ENCODE measurements at places on chromosomes 12 and 14.

GRCh38 chr12:4280351-4281163 lies 7.0 kb downstream of the CCND2 start:
- no peak for DNase-seq

DNA sequence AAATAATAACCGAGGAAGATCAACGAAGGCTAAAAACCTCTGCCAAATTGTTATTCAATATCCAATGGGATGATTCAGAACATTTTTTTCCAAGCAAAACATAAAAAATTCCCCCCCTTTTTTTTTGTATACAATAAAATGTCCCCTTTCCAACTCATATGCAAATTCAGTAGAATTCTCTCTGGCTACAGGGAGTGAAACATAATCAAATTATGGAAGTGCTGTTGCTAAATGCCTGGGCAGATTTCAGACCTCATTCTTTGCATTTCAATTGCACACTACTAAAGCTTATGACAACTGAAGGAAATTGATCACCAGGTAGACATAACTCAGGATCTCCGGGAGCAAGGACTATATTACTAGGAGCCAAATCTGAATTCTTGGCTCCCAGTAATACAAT lies 51.0 kb downstream of the LMNTD1 start:
- no peak for DNase-seq

DNA sequence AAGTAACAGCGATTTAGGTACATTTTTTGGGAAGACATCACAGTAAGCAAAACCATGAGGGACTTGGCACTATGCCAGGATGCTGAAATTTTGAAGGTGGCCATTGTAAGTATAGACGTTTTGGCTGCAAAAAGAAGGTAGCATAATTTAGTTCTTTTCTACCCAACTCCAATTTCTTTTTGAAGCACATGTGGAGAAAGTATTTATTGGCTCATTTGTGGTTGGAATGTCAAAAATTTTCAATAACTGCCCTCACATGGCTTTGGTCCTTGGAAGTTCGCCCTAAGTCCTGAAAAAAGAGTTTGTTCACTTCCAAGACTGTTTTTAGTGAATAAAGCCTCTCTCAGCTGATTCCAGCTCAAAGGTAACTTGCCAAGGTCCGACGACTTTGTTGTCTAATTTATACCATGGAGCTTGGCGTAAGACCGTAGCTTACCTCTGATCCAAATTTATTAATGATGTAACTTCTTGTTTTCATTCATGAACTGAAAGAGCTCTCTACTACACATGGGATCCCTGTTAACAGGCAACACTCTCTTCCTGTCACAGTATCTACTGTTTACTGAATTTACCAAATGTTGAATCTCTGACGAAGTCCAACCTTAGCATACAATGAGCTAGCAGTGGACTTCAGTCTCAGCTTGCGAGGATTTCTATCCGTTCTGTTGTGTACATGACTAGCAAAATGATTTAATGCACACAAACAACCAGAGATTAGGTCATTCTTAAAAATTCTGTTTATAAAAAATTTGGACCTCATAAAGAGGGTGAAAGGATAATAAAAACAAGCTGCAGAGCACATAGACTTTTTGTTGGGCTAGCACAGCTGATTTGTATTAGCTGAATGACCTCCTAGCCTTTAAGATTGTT lies 49.0 kb downstream of the MSRB3 start:
- DNase-seq: no peak

GRCh38 chr12:101941306-101942249 lies 64.2 kb downstream of the DRAM1 start:
- DNase-seq: no peak

DNA sequence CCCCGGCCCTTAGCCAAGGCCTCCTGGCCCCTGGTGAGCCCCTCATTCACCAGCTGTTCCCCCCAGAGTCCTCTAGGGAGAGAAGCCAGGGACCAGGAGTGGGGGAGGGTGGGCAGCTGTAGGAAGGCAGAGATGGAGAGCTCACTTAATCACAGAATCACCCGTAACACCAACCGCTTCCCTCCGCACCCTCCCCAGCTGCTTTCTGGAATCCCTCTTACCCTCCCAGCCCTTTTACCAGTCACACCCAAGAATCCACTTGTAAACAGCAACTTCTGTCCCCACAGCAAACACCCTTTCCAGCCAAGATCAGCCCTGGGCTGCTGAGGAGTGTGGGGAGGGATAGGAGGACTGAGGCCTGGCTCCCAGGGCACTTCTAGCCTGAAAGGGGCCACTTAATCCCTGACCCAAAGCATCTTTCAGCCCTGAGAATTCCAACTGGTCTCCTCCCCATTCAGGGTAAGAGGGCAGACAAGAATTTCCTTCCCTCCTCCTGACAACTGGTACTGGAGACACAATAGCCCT lies 18.8 kb downstream of the NCKAP5L start:
- no peak for DNase-seq

DNA sequence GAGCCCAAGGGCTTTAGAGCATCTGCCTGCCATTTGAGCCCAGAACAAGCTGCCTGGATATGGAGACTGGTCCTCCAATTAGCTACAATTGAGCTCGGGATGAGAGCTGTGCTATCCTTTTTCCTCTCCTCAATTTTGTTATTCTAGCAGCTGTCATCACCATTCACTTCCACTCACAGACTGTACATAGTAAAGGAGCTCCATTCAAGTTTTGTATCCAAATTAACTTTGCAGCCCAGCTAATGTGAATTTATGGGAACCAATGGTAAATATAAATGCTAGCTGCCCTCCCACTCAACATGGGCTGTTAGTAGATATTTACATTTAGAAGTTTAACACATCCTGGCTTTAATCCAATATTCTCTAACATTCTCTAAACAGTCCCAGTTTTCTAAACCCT lies 44.6 kb downstream of the BMP4 start:
- DNase-seq: no peak

- no peak for DNase-seq
Measured at GRCh38 chr12:53233671-53234121, 1.7 kb upstream of the RARG start.

DNA sequence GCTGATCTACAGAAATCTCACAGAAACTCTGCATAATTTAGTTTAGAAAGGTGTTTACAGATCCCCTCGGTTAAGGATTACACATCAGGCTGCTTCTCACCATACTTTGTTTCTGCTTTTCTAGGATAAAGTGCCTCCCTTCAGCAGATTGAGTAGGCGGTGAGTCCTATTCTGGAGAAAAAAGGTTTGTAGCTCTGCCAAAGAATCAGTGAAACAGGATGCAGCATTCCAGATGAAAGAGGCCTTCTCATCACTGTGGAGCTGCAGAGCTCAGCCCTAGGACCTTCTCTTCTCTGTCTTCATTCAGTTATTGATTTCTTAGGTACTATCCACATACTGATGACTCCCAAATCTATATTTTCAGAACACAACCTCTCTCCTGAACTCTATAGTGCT lies 155.5 kb upstream of the KRR1 start:
- no peak for DNase-seq

- DNase-seq: no peak
Measured at GRCh38 chr14:79695307-79695706, 516.0 kb downstream of the DIO2 start.

- no peak for DNase-seq
Measured at GRCh38 chr12:6692888-6693287, 3.7 kb upstream of the ZNF384 start.

DNA sequence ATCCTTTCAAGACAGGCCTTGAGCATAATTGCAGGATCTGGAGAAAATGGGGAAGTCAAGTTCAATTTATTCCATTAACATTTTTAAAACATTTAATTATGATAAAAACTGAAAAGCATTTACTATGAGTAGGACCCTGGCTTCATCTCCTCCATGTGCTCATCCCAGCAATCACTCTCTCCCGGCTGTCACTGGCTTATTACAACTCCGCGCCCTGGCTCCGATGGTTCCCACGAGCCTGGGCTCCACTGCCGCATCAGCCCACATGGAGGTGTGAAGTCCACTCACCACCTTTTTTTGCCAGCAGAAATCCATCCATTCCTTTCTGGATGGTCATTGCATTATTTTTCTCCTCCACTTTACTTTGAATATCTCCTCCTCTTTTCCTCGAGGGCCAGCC lies 194.4 kb downstream of the EMP1 start:
- no peak for DNase-seq

GRCh38 chr14:61387076-61387475 lies 65.7 kb downstream of the PRKCH start:
- no peak for DNase-seq

- no peak for DNase-seq
Measured at GRCh38 chr12:119383206-119383605, 48.7 kb downstream of the CCDC60 start.

DNA sequence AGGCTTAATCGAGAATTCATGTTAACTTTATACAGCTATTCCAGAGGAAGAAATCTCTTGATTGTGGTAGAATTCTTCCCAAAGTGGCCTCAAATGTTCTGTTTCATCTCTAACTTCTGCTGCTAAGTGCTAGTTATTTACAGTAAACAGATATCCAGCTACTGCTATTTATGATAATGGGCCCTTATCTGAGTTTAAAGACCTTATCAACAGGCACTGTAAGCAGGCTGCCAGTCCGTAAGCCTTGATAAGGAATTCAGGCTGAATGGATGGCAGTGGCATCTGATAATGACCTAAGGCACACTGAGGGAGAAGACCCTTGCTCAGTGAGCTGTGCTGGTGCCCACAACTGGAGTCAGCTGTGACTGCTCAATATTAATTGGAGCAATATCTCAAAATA lies 59.0 kb downstream of the PAX9 start:
- no peak for DNase-seq

GRCh38 chr12:14928931-14929330 lies 9.4 kb downstream of the ERP27 start:
- no peak for DNase-seq

GRCh38 chr12:43062201-43062895 lies 472.8 kb upstream of the PRICKLE1 start:
- no peak for DNase-seq

- peak; percentile 39 for DNase-seq
Measured at GRCh38 chr14:93115069-93115820, 480 bp downstream of the ITPK1 start.

GRCh38 chr12:13496111-13496510 lies 299.6 kb downstream of the EMP1 start:
- DNase-seq: no peak

DNA sequence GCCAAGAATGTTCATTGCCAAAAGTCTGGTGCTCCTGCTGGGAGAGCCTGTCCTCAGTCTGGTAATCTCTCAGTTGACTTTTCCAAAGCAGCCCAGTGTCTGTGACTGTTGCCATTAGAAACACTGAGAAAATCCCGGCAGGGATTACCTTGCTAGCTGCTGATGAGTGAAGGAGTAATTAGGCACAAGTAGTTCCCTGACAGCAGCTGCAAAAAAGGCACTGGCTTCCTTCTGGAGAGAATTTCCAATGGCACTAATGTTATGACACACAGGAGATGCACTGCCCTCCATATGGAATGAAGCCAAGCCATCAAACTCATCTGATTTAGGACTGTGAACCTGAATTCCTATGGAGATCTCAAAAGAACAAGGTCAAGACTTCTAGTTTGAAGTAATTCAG lies 1321.2 kb upstream of the SEL1L start:
- no peak for DNase-seq

- no peak for DNase-seq
Measured at GRCh38 chr12:19842116-19842515, 402.8 kb downstream of the AEBP2 start.

DNA sequence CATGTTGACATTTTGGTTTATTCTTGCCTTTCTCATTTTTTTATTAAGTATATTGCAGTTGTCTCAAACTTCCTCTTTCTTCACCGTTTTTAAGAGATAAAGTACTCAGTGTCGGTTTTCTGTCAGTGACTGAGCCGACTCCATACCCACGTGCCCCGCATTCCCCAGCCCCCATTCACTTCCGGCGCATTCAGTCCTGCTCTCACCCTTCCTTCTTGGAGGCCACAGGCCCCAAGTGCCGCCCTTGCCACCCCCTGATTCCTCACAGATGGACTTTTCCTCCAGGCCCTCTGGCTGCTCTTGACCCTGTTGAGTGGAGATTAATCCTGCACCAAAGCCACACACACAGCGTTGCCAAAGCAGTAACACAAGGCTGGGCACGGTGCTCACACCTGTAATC lies 19.1 kb upstream of the DNAH10 start:
- no peak for DNase-seq

DNA sequence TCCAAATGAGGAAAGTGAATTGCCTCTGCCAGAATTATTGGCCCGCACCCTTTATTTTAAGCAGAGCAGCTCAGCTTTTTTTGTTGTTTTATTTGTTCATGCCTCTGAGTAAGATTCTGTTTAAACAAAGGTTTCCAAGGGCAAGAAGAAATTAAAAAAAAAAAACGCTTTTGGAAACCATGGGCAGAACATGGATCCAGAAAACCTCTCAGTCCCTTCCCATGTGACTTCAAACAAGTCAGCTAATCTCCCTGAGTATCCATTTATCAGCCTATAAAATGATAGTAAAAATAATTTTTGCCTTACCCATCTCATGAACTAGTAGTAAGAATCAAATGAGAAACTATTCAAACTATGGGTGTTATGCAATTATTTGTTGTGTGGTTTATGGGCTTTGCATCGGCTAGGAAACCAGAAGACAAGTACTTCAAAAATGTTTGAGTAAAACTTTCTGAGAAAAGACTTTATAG lies 27.6 kb downstream of the KITLG start:
- DNase-seq: no peak

- no peak for DNase-seq
Measured at GRCh38 chr14:69342928-69343525, 55.1 kb downstream of the ERH start.

- DNase-seq: no peak
Measured at GRCh38 chr14:66216763-66217162, 269.4 kb upstream of the CCDC196 start.

DNA sequence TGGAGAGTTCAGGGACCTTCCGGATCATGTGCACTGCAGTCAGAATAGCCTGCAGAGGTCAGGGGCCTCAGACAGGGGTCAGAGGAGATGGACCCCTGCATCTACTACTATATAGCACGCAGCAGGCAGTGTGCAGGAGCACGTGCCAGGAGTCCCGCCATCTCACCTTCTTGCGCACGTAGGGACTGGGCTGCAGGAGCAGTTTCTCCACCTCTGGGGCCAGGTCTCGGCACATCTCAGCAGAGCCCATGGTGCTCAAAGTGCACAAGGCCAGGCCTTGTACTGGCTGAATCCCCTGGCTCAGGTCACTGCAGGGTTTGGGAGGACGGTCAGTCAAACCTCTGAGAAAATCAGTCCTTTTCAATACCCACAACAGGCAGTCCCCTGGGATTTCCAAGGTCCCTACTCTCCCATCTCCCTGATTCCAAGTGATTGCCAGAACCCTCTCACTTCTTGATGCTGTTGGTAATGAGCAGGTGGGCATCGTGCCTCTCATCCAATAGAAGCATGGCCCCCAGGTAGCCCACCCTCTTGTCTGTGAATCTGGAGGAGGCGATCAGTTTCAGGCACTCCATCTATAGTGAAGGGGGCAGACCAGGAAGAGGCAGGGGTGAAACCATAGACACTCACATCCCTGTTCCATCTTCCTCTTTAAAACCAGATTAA lies 1.3 kb downstream of the AP1G2 start:
- no peak for DNase-seq

DNA sequence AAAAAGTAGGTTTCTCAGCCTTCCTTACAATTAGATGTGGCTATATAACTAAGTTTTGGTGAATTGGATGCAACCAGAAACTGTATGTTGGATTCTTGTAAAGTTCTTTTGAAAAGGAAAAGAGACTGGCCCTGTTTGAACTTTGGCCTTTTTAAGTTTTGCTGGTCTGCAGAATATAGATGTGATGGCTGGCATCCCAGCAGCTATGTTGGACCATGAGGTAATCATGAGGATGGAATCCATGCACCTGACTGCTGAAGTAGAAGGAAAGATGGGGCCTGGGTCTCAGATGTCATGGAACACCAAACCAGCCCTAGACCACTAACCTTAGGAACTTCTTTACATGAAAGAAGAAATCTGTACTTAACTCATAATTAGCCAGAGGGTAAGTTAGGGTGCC lies 482.5 kb downstream of the GLT1D1 start:
- no peak for DNase-seq

GRCh38 chr12:82893896-82894295 lies 207.2 kb downstream of the TMTC2 start:
- DNase-seq: no peak
